Spinal cord (tissue), 10 donors: ENCODE measurements at places on chromosomes 12 and 14. TPM values are rescaled to one million over a fixed set of nuclear protein-coding genes. Genes with fewer than 3 reads are reported as not detected.

Gene SSPN
- 27.2 TPM for total RNA-seq

Gene IAPP
- not detected for total RNA-seq

- no peak for DNase-seq
These were observed 8.1 kb downstream of the LPAR5 start for GRCh38 chr12:6627616-6628015.

DNA sequence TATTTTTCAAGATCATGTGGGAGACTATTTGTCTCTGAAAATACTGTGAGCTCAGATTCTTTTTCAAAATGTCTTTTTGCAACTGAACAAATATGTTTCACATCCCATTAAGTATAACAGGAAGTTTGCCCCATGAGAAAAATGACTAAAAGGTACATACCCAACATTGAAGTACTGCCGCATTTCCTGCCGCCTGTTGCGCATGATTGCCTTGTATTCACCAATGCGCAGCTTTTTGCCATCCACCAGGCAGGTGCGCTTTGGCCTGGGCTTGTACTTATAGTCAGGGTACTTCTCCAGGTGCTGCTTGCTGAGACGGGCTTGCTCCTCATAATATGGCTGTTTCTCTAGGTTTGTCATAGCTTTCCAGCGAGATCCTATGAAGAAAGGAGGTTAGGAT is 413.2 kb downstream of the SOX5 start:
- DNase-seq, result no peak

DNA sequence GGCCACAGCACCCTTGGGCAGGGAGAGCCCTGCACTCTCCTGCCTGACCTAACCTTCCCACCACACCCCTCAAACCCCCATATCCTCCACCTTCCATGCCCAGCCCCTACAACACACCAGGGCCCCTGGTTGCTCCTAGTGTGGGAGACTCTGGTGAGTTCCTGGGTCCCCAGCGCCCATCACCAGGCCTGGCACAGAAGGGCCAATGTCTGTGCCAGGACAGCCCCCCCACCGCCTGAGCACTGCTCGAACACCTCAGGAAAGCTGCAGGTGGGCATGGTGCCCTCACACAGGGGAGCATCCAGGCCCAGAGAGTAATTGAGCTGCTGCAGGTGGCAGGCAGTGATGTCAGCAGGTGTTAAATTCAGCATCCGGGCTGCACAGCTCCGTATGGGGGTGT is 15.2 kb downstream of the ADCY6 start:
- no peak for DNase-seq

- DNase-seq, result no peak
These were observed 60.4 kb downstream of the BICDL1 start for GRCh38 chr12:120049426-120049825.

- no peak for DNase-seq
These were observed 151.5 kb downstream of the PRKCH start for GRCh38 chr14:61472801-61473376.

DNA sequence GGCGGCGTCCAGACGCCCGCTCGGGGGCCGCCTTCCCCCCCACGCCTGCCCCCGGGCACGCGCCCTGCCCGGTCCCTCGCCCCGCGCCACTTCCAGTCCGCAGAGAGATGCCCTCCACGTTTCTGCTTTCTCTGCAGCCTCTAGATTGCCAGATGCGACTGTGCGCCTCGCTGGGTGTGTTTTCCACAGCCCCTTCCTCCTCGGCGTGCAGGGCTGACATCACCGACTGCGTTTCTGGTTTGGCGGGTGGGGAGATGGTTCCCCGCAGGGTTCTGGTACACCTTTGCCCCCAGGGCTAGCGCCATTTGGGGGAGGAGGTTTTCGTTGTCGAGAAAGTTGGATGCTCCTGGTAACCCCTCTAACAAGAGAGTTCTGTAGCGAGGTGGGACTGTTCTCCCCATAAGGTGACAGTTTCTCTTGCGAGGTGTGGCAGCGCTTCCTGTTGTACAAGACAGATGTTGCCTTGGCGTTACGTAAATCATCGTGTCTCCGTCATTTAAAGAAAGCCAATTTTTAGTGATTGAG is 1.5 kb downstream of the CALM1 start:
- peak; percentile 75 for DNase-seq
